ENCODE measurements at places on chromosomes 13 and 19.

DNA sequence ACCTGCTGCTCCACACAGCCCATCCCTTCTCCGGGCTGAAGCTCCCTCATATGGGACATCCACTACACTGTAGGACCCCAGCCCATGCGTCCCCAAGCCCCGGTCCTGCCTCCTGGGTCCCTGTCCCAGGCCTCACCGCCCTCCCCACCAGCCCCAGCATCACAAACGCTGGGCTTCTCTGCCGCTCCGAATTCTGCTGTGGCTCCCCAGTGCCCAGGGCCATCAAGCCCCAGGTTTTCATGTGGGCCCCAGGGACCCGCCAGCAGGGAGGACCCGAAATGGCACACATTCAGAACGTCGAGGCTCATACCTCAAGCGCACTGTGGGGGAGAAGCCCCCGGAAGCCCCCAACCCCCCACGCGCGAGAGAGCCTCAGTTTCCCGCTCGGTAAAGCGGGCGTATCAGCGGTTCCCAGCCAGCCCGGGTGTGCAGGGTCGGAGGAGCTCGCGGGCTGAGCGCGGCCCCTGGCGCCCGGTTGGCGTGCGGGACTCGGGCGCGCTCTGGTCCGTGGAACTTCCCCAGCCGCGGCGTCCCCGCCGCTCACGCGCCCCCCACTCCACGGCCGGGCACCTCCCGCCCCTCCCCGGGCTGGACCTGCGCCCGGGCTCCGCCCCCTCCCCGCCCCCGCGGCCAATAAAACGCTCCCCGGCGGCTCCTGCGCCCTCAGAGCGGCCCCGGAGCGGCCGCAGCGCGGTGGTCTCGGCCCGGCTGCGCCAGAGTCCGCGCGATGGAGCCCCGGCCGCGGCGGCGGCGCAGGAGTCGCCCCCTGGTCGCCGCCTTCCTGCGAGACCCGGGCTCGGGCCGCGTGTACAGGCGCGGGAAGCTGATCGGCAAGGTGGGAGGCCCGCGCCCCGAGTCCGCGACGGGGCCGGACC lies at the start of gene PLK5:
TSS of gene PLK5 (plus strand) at position 666 of the 875 bp plus-strand sequence. CDS start 2,920 bp downstream, outside the sequence.
- DNase-seq = no peak

DNA sequence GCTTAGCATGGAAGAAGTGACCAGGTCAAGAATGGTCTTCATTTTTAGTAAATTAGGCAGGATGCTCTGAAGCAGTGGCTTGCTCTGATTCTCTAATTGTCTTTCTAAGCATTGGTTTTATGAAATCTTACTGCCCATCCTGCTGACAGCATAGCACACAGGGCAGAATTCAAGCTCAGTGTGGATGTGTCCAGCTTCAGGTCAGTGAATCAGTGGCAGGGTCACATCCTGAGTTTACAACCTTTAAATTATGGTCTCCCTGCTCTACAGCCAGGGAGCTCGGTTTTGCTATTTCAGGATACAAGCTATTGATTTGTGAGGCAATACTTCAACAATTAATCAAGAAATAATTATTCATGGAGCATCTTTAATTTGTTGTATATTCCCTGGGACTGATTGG lies 202.3 kb upstream of the RXFP2 start:
- DNase-seq = no peak

DNA sequence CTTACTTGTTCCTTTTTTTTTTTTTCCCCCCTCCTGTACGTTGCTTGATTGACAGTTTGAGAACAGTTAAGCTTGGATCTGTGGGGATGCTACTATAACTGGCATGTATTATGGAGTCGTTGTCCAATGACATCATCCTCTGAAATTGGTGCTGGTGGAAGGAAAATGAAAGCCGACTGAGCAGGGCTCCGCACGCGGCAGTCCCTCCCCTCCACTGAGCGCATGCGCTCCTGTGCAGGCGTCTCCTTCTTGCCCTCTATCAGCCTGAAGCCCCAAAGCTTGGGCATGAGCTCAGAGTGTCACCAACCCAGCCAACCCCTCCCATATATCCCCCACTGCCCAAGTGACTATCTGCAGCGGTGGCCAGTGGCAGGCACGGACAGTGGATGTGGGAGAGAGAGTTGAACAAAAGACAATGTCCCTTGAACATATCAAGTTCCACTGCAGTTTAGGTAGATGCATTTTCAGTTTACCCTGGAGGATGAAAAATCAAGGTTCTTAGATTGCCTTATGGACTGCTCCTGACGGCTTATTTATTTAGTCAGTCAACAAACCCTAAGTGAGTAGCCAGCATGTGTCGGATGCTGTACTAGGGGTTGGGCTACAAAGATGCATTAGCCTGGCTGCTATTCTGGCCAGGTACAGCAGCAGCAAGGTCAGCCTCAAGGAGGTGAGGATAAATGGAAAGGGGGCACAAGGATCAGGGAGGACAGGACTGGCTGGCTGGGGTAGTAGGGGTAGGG lies 20.8 kb downstream of the MBNL2 start:
- no peak for DNase-seq

DNA sequence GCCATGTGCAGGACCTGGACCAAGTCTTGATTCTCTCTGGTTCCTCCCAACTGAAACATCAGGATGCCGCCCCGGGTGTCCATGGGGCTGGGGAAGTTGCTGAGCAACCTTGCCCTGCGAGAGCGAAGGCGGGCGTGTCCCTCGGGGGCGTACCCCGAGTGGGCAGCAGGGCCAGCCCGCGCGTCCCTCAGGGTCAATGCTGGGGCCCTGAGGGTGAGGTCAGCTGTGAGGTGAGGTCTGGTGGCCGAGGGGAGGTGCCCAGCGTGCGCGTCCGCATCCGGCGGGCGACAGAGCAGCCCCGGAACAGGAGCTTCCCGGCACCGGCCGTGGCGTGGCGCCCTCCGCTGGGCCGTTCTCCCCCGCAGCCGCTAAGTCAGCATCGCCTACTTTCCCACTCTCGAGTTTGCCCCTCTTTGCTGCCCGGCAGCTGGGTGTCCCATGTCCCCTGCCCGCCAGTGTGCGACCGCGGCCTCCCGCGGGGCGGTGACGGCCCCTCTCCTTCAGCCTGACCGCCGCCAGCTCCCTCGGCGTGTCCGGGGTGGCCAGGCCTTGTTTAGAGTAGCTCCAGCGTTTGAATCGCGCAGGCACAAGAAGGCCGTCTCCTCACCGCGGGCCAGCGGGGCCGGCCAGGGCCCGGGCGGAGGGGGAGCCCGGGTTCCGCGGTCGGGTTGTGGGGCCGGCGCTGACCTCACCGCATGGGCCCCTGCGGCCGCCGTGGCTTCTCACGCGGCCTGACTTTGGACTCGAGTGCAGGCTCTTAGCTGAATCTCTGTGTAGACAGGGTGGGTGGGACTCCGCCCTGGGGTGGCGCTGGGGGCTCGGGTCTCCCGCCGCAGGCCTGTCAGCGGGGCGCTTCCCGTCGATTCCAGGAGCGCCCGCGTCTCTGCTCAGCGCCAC lies 33.0 kb downstream of the GJA3 start:
- DNase-seq = peak; percentile 62

DNA sequence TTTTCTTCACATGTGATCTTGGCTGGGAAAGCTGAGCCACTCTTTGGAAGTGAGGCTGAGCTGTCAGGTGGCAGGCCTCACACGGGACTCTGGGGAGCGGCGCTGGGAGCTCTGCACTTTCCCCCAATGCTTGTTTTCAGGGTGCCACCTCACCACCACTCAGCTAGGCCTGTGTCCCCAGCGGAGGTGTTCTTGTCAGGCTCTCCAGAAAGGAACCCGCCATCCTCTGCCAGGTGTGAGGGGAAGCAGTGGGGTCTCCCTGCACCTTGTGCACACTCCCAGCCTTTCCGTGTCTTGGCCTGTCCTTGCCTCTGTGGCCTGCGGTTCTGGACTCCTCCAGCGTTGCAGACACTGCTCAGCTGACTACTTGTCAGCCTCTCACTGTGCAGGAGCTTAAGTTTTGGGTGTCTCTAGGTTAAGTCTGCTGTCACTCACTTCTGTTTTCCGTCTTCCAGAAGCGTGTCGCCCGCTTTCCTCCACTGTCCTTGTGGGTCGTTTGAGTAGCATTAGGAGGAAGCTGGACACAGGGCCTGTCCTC lies 51.9 kb downstream of the GGACT start:
- DNase-seq = no peak

Measured in frontal cortex (tissue), 4 donors.